Gastroesophageal sphincter (tissue), 4 donors: ENCODE measurements at places on chromosomes 11 and 22. TPM values are rescaled to one million over a fixed set of nuclear protein-coding genes. Genes with fewer than 3 reads are reported as not detected.

- ATAC-seq = no peak
These were observed 6.5 kb upstream of the CYB5R3 start for GRCh38 chr22:42655693-42656092.

DNA sequence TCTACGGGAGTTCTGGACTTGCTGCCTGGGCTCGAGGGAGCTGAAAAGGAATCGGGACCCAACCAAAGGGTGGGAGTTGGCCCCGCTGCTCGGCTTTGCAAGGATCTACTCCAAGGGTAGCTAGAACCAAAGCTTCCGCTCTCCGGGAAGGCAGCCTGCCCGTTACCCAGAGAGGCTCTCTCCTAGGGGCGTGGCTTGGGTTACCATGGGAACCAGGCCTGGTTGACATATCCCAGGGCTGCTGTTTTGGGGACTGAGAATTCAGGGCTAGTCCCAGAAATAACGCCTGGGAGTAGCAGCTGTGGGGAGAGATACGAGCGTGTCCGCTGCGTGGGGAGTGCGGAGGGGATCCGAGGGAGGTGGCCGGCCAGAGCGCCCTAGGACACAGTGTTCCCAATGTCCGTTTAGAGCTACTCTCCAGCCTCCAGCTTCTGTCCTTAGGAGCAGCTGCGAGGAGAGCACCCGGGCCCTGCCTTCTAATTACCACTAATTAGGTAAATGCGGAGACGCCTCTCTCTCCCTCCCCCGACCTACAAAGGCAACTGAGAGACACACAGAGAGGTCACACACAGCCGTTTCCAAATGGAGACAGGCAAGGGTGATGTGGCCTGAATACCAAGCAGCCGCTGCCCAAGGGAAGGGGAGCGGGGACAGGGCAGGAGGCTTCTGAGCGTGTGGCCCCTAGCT is 141.6 kb upstream of the CADM1 start:
- ATAC-seq = no peak

GRCh38 chr22:41256254-41257253 is 15.8 kb upstream of the CHADL start:
- ATAC-seq = peak; percentile 73

DNA sequence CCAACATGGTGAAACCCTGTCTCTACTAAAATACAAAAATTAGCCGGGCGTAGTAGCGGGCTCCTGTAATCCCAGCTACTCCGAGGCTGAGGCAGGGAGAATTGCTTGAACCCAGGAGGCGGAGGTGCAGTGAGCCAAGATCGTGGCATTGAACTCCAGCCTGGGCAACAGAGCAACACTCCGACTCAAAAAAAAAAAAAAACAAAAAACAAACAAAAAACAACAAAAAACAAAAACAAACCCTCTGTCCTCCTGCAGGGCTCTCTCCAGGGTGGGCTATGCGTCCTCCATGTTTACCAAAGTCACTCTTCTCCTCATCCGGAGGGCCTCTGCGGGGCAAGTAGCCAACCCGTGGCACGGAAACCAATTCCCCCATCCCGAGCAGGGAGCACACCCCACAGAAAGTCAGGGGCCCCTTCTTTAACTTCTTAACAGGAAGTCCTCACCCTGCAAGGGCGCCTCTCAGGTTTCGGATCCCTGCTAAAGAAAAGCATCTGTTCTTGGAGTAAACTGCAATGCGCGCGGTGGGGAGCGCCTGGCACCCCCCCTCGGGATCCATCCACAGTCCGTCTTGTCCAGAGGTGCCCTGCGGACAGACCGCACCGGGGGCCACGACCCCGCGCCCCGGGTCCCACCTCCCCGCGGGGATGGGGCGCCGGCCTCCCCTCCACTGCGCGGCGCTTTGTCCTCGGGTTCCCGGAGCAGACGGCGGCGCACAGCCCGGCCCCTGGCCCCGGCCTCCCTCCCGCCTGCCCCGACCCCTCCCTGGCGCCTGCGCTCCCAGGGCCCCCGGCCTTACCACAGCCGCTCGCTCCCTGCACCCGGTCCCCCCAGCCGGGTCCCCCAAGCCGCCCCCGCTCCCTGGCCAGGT is 712 bp downstream of the CERK start:
- peak; percentile 32 for ATAC-seq

DNA sequence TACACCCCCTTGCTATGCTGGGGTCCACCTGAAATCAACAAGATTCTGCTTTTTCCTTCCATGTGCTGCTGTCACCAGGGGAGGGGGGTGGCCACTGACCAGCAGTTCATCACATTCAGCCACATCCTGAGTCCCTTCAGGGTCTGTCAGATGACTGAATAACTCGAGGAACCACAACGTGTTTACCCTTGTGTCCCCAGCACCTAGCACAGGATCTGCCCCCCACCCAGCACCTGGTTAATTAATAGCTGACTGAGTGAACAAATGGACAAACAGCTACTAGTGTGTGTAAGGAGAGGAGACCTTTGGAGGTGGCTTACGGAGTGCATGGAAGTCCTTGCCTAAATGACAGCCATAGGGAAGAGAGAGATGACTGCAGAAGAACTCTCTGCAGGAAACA is 119.5 kb upstream of the NCAM1 start:
- ATAC-seq = no peak

GRCh38 chr22:29704528-29705285 is 15.1 kb upstream of the CABP7 start:
- ATAC-seq = no peak

GRCh38 chr22:29351891-29352290 is 36.4 kb upstream of the RASL10A start:
- no peak for ATAC-seq

DNA sequence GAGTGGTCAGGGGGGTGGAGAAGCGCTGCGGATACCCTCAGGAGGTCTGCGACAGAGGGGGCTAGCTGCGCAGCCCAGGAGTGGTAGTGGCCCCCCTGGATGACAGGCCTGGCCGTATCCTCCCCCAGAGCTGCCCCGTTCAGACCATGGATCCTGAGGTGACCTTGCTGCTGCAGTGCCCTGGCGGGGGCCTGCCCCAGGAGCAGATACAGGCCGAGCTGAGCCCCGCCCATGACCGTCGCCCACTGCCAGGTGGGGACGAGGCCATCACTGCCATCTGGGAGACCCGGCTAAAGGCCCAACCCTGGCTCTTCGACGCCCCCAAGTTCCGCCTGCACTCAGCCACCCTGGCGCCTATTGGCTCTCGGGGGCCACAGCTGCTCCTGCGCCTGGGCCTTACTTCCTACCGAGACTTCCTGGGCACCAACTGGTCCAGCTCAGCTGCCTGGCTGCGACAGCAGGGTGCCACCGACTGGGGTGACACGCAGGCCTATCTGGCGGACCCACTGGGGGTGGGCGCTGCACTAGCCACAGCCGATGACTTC is 505 bp downstream of the NUDT22 start:
- ATAC-seq = peak; percentile 27

DNA sequence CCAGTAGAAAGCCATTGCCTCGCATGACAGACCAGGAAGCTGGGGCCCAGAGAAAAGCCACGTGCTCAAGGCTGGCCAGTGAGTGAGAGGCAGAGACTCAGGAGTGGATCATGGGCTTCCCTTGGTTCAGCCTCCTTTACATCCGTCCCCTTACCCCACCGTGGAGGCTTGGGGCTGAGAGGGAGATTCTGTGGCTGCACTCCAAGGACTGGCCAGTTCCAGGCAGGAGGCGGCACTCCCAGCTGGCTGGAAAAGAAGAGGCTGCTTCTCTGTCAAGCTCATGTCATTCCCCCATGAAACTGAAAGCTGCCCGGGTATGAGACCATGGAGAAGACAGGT is 6.6 kb upstream of the ASCL2 start:
- no peak for ATAC-seq

- no peak for ATAC-seq
These were observed 104.4 kb downstream of the NAT10 start for GRCh38 chr11:34209809-34210208.

- peak; percentile 77 for ATAC-seq
These were observed 11.2 kb downstream of the LARGE1 start for GRCh38 chr22:33909075-33909458.

DNA sequence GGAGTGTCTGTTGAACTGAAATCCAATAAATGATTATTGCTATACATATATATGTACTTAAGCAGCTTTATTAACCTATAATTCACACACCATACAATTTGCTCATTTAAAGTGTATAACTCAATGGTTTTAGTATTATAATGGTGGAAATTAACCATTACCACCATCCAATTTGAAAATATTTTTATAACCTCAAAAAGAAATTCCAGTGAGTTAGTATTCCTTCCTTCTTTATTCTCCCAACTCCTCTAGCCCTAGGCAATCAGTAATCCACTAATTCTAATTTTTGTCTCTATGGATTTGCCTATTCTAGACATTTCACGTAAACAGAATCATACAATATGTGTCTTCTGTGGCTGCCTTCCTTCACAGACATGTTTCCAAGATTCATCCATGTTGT is 64.8 kb downstream of the MAPK1 start:
- ATAC-seq = no peak

DNA sequence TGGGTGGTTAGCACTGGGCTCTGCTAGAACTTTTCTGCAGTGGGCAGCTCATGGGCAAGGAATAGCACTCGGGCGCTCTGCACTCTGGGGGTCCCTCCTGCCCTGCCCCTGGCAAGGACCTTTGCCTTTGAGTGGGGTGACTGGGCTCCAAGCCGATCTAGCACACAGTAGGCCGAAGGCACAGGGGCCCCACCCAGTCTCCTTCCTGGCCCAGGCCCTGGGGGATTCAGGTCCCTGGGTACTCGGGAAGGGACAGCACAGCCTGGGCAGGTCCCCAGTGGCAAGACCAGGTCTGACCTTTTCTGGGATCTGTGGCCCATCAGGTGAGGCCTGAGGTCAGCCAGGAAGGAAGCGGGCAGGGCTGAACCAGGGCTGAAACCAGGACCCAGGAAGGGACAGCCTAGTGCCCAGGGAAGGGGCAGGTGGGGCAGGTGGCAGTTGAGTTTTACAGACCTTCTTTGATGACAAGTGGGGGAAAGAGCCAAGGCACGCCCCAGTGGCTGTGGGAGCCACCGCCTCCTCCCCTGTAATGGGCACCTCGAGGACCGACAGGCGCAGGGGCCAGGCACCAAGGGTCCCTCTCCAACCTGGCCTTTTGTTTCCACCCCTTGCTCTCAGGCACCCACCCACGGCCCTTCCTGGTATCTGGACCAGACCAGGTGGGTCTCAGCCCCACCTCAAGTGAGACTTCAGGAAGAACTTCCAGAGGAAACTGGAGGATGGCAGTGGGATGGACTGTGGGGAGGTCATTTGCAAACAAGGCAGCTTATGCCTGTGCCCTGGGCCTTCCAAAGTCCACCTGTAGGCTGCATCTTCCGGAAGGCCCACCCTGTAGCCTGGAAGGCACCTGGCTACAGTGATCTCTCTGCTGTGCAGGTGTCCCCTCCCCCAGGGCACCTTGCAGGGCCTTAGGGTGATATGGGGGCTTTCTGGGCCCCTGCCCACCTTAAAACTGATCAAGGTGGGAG is 883 bp upstream of the AIFM3 start:
- ATAC-seq = no peak

DNA sequence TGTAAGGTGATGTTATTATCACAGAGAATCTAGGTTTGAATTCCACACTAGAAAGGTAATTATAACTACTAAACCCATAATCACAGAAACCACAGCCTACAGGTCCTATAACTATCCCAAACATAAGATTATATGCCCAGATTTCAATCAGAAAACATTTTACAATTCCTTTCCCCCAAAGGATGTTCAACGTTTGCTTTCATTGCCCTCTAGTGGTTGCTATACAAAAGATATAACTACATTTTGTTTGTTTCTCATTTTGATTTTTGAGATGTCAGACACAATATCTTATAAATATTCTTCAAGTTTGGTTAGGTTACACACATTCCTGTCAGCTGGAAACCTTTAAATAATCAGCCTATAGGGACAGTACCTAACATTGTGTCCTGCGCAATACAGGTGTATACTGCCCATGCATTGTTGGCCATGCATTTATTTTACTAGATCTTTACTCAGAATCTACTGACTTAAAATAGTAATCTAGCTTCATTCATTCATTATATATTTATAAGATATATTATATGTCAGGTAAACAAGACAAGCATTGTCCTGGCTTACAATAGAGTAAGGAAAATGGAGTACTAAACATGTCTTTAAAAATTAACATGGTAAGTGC is 530.5 kb upstream of the CCDC90B start:
- no peak for ATAC-seq

DNA sequence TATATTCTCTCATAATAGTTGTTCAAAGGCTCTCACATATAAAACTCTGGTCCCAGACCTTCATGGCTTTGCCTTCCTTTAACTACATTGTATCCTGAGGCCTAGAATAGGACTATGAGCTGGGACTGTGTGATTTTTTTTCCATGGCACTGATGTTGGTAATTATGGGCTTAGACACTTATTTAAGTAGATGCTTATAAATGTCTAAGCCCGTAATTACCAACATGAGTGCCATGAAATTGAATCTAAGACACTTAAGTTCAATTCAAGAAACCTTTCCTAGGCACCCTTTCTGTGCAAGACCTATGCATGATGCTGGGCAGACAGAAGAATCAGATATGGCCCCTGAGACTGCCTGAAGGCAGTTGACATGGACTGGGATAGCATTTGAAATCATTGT is 63.0 kb downstream of the P4HA3 start:
- no peak for ATAC-seq

- no peak for ATAC-seq
These were observed 16.7 kb upstream of the ARHGAP32 start for GRCh38 chr11:129208863-129209262.

DNA sequence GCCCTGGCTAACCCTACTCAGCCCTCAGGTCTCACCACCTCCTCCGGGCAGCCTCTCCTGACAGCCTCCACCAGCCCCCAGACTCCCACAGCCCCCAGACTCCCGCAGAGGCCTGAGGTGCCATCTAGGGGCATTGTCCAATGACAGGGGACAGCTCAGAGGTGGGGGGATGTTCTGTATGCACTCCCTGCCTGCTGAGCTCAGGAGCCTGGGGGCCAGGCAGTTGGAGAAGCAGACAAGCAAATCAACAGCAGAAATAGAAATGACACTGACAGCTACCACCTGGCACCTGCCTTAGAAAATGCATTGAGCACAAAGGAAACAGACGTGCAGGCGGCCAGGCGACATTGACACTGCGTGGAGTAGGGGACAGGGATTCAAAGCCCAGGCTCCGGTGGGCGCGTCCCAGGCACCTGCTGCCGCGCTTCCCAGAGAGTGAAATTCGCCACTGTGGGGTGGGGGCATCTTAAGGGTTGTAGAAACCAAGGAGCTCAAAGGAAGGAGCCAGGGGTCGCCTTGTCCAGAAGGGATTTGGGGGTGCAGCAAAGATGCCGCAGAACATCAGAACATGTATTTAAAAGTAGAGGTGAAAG is 22.5 kb upstream of the WNT7B start:
- ATAC-seq = no peak

- no peak for ATAC-seq
These were observed 43.4 kb downstream of the PAX6 start for GRCh38 chr11:31767685-31768084.

- peak; percentile 88 for ATAC-seq
These were observed 741 bp upstream of the TMEM179B start for GRCh38 chr11:62786318-62787004.

- no peak for ATAC-seq
These were observed 11.4 kb upstream of the DENND5A start for GRCh38 chr11:9276571-9276970.

Gene KLHL35
- total RNA-seq = not detected

Gene ABTB2
- total RNA-seq = 7.3 TPM

Gene TESMIN
- 0.54 TPM for total RNA-seq

Gene CARNS1
- 1.8 TPM for total RNA-seq

Gene RAC2
- 11.3 TPM for total RNA-seq

Gene C22orf42
- total RNA-seq = not detected
